ENCODE measurements at places on chromosomes 4 and X.

DNA sequence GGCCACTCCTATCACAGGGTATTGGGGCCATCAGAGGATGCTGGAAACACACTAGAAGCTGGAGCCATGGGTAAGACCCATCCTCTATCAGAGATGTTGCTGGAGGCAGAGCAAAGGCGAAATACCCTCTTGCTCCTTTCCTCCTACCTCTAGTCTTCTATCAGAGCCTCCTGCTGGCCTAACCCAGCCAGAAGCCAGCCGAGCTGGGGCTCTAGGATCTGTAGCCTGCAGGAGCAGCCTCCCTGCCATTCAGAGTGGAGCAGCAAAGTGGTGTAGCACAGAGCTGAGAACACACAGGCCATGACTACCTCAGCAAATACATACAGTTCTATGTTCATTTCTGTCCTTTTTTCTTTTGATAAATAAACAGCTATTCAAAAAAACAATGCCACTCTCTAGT, 35.7 kb downstream of the GATB start:
- DNase-seq, result no peak

GRCh38 chrX:111006116-111006515, 89.9 kb upstream of the PAK3 start:
- DNase-seq, result no peak

GRCh38 chr4:140157341-140157740, 3.4 kb upstream of the MAML3 start:
- no peak for DNase-seq

- DNase-seq, result no peak
Measured at GRCh38 chr4:151150821-151151580, 51.6 kb downstream of the RPS3A start.

DNA sequence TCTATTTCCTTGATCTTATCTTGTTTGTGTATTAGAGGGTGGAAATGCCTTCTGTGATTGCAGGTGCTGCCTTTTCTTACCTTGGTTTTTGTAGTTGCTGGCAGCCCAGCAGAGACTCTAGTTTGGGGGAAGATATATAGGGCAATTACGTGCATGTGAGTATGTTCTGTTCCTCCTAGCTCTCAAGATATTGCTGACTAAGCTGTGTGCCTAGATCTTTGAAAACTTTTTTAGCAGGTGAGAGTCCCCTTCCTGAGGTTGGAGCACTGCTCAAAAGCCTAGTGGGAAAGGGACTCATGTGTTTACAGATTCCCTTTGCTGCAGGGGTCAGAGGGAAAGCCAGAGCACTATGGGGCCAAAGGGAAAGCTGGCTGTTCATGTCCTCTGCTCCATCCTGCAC, 136.1 kb downstream of the VSIG4 start:
- no peak for DNase-seq

DNA sequence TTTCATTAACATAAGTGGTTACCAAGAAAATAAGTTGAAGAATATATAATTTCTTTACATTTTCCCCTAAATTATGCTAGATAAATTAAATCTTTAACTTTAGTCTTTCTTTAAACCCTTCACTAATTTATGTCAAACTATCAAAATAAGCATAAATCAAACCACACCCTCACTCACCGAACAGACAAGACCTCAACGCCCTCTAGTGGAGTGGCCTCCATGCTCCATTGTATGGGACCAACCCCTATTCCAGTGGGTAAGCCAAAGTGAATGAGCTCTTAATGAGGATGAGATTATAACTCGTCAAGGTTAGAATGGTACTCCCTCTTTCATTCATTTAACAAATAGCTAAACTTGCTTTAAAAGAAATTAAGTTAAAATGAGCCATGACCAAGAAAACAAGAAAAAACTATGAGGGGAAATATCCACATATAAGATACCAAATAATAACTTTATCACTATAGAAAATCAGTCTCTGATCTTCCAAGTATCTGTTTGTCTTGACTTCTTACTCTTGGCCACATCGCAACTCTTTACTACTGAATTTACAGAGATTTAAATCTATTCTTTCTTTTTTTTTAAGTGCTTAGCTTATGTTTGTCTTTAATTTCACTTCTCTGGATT, 15.6 kb upstream of the BBS12 start:
- DNase-seq, result peak; percentile 38

- no peak for DNase-seq
Measured at GRCh38 chrX:46375831-46376230, 169.4 kb downstream of the ZNF674 start.

DNA sequence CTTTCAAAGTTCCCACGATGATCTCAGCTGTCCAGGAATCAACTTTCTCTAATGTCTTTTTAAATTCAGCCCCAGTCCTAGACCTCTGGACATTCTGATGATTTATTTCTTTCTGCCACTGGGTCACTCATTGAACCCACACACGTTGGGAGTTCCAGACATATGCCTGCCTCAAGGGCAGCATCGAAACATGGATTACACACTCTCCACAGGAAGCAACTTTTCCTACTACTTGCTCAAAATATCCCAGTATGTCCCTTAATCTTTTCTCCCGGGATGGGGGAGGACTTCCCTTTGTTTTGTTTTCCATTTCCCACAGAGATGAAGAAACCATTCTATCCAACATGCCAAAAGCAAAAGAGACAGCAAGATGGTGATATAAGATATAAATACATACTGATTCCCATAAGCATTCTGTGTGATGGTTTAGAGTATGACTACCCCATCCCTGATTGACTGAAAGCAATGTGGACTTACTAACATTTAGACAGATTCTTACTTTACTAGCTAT, 79.8 kb upstream of the PPARGC1A start:
- no peak for DNase-seq
